Stimulated activated CD8-positive, alpha-beta memory T cell treated with anti-CD3 and anti-CD28 coated beads, Interleukin-4, amount 100 ng/mL, for 1 hour (primary cell): ENCODE measurements at places on chromosomes 11 and 22.

DNA sequence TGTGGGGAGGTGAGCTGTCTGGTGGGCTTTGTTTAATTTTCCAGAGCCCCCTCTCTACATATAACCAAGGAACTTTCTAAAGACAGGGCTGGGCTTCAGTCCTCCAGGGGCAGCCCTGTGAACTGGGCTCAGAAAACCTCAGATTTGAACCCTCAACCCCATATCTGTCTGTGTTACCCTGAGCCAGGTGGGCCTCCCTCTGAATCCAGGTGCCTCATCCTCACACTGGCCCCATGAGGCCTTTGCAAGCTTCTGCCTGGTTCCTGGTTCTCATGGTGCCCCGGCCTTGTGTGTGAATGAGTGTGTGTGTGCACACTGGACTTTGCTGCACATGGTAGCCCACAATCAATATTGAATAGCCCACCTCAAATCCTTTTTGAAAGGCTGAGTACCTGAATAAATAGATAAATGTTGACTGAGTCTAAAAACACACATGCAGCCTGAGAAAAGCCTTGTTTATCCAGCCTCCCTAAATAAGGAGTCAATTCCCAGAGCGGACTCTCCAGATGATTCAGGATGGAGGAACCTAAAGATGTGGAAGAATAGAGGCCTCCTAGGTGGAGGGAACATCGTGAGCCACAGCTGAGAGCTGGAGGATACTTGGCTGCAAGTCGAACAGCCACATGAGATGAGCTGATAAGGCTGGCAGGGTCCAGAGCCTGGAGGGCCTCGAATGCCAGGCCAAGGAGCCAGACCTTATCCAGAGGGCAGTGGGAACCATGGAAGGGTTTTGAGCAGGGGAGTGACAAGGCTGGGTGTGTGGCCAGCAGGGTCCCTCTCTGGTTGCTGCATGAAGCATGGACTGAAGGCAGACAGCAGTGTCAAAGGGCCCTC is 28.1 kb upstream of the P2RY2 start:
- no peak for DNase-seq

GRCh38 chr22:23789638-23790037 is 2.9 kb downstream of the SMARCB1 start:
- no peak for DNase-seq

DNA sequence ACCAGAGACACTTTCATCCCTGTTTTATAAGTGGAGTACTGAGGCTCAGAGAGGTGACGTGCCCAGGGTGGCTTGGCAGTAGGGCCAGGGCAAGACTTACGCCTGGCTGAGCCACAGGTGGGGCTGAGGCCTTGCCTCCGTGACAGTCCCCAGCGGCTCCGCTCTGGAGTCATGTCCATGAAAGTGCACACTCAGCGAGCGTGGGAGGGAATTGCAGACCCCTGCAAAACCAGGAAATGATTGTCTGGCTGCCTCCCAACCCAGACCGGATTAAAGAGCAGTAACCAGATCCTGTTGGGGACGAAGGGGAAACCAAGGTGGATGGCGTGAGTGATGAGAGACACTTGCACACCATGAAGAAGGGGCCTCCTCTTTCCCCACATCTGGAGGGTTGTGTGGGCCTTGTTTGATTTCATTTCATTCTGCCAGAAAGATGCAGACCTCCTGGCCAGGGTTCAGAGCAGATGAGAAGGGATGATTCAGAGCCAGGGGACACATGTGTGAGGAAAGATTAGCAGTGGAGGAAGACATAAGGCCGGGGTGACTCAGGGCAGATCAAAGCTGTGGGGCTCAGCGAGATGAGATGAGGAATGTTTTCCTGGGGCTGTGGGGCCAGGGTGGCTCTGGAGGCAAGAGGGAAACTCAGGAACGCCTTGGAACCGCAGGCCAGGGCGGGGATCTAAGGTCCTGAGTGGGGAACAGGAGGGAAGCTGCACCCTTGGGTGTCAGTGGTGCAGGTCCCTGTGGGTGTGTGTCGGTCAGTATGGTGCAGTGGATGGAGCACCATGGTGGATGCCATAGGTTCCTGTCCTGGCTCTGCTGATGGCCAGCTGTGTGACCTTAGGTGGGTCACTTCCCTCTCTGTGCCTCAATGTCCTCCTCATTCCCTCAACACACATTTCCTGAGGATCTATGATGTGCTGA is 29.9 kb upstream of the LRRC32 start:
- DNase-seq: no peak

- no peak for DNase-seq
Observed at GRCh38 chr11:46389450-46390330, 1.9 kb downstream of the CHRM4 start.

GRCh38 chr22:49705972-49706352 is 121.7 kb downstream of the BRD1 start:
- DNase-seq: no peak

- DNase-seq: no peak
Observed at GRCh38 chr22:29872989-29873388, 10.0 kb upstream of the MTMR3 start.

- no peak for DNase-seq
Observed at GRCh38 chr11:75260396-75261170, 20.0 kb downstream of the TPBGL start.

DNA sequence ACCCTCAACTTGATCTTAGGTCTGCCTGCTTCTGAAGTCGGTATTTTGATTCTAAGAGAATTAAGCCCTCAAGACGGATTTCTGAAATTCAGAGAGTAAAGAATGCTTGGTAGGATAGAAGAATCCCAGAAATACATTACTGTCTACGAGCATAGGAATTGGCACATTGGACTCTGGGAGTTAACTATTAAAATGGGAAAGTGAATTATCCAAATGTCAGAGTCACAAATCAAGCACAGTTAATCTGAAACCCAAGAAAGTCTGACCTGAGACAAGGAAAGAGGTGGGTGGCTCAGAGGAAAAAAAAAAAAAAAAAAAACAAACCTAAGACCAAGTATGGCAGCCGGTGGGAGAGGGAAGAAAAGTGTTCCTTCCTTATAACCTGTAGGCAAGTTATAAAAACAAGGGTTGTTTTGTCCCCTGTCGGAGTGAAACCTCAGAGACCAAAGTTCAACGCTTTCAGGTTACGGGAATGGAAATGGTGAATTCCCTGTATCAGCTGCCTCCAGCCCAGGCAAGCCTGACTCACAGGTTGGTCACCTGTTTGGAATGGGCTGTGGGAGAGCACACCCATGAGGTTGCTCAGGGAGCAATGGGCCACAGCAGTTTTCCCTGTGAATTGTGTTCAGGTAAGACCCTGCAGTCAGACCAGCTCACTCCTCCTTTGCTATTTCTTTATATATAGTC is 139.0 kb downstream of the ETS1 start:
- DNase-seq: no peak

DNA sequence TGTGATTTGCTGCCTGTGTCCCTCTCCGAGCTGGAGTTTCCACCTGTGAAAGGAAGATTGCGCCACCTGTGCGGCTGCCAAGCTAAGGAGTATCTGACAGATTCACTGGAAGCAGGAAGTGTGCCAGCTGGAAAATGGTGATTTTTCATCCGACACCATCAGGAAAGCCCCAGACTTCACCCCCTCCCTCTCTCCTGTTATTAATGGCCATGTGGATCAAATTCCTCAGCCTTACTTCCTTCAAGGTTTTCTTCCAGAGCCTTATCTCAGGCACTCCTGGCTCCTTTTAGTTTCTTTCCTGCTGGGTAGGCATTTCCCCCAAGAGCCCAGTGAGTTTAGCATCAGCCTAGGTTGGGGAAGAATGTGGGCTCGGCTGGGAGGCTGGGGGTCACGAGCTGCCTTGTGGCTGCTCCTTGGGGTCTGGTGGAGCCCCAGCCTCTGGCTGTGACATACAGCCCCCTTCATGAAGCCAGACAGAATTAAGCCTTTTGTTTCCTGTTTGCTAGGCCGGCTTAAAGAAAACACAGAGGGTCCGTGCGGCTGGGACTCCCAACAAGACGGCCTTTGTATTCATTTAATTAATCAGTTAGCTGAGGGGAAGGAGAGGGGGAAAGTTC is 37.1 kb downstream of the PKNOX2 start:
- DNase-seq: no peak

- DNase-seq: no peak
Observed at GRCh38 chr22:32175115-32175514, 16.0 kb upstream of the C22orf42 start.

- DNase-seq: peak; percentile 7
Observed at GRCh38 chr11:119474682-119475596, 52.0 kb upstream of the THY1 start.

- DNase-seq: no peak
Observed at GRCh38 chr11:114162719-114163123, 103.2 kb downstream of the ZBTB16 start.

DNA sequence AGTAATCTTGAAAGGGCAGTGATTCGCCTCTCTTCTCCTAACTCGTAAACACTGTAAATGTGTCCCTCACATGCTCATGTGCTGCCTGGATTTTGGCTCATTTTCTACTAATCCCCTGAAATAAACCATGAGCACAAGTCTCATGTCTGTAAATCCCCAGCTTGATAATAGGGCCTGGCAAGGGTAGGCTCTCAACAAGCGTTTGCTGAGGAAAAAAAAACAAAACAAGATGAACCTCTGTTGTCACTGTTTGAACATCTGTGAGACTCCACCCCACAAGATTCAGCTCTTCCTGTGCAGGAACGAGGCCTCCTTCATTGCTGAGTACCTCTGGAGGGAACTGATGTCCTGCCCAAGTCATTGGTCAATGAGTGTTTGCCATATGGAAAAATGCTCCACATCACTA is 4.5 kb upstream of the CYB5R2 start:
- no peak for DNase-seq

DNA sequence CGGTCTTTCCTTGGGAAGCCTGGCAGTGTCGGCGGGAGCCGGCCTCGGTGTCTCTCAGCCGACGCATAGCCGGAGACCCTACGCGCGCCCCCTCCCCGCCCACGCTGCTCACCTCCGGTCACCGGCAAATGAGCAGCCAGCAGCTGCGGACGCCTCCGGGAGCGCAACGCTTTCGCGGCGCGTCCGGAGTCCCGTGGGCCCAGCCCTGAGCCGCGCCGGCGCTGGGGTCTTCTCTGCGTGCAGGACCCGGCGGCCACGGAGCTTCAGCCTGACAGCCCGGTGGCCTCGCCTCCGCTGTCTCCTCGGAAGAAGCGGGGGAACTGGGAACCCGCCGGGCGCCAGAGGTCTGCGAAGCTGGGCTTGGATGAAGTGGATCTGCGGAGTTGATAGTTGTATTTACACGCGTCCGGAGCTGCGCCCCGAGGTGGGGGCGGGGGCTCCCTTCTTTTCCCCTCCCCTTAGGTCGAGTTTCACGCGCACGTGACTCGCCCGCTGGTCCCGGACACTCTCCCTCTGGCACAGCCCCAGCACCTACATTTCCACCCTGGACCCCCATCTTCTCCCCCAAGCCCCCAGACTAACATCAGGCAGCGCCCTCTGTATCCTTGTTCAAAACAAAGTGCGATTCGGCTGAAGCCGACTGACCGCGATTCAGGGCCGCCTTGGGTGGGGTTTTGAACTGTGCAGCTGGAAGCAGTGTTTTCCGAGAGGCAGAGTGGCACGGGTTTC is at the start of gene SLC43A1:
SLC43A1 (minus strand) TSS at position 371 of the 729 bp plus-strand sequence. CDS start 1,591 bp downstream, outside the sequence.
- DNase-seq: no peak

- no peak for DNase-seq
Observed at GRCh38 chr22:39616781-39617180, 46.2 kb downstream of the CACNA1I start.

- DNase-seq: no peak
Observed at GRCh38 chr11:126336138-126336541, 19.3 kb upstream of the ST3GAL4 start.

DNA sequence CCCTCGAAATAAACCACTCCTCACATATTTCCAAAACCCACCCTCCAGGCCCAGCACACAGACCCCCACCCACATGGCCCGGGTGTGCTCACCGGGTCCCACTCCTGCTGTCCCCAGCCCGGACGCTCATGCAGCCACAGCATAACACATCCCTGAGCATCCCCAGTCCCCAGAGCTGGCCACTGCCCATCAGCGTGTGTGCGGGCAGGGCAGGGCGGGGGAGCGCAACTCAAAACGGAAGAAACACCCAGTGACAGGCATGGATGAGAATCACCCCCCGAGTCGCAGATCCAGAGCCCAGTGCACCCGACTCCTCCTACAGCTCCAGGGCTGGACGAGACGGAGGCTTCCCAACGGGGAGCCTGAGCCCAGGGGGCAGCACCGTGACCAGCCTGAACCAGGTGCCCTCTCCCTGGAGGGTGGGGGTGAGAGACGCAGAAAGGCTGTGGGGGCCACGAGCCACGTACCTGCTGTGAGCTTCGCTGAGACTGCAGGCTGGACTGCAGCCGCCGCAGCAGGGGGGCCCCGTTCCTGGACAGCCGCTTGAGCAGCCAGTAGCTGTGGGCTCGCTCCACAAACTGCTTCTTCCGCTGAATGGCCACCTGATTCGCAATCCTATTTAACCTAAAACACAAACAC is 23.8 kb downstream of the BRD1 start:
- DNase-seq: no peak

DNA sequence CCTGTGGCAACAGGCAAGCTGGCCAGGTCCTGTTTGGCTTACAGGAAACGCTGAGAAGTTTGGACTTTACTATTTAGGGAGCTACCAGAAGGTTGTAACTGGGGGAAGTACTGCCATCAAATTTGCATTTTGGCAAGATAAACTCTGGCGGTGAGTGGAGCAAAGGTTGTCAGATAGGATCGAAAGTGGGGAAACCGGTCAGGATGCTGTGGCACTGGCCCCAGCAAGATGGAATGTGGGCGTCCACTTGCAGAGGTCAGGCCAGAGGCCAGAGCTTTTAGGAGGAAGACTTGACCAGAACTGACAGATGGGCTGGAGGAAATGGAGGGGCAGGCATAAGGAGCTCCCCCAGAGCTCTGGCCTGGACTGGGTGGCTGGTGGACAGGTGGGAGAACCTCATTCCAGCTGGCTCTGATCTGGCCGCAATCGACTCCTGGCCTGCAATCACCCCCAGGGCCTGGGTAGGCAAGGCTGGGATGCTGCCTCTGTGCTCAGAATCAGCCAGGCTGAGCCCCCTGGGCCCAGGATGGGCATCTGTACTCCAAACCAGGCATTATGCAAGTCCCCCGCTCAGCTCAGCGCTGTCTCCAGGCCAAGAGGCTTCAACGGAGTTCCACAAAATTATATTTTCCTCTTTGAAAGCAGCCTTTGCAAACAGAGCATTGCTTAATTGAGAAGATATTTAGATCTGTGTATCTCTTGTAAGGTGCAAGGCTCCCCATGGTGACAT is 178.3 kb upstream of the NECTIN1 start:
- no peak for DNase-seq

GRCh38 chr11:113574586-113574985 is 99.4 kb upstream of the DRD2 start:
- no peak for DNase-seq
